ENCODE measurements at places on chromosomes 11 and 22.
A peak's percentile ranks its signal among the peaks of the same experiment; 100 is the strongest.

DNA sequence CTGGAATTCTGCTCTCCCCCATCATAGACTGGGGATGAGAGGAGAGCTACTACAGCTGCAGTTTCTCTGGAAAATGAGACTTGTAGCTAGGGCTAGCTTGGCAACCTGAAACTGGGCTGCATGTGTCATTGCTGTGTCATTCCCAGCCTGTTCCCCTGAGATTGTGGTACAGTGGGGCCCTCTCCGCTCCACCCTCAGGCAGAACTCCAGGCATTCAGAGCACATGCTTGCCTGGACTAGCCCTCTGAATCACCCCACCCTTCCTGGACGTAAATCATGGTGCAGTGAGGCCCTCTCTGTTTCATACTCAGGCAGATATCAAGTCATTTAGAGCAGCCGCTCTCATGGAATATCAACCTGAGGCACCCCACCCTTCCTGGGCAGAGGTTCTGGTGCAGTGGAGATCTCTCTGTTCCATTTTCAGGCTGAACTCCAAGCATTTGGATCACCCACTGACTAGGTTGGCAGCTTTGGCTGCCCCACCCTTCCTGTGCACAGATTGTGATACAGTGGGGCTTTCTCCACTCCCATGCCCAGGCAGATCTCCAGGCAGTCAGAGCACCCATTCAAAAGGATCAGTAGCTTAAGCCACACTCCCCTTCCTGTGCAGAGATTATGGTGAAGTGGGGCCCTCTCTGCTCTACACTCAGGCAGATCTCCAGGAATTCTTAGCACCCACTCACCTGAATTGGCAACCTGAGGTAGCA, 274.4 kb downstream of the C11orf87 start:
- DNase-seq: no peak

DNA sequence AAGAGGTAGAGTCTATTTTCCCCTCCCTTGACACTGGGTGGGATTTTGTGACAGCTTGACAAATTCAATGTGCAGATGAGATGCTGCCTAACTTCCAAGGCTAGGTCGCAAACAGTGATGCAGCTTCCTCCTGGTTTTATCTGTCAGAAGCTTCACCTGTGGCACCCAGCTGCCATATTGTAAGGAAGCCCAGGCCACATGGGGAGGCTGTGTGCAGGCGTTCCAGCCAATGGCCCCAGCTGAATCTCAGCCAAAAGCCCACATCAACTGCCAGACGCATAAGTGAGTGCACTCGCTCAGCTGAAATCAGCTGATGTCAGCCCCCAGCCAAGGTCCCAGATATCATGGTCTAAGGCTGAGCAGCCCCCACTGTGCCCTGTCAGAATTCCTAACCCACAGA, 24.8 kb upstream of the LINC01488 start:
- DNase-seq: no peak

- no peak for DNase-seq
Observed at GRCh38 chr11:29022676-29023075, 914.5 kb downstream of the METTL15 start.

DNA sequence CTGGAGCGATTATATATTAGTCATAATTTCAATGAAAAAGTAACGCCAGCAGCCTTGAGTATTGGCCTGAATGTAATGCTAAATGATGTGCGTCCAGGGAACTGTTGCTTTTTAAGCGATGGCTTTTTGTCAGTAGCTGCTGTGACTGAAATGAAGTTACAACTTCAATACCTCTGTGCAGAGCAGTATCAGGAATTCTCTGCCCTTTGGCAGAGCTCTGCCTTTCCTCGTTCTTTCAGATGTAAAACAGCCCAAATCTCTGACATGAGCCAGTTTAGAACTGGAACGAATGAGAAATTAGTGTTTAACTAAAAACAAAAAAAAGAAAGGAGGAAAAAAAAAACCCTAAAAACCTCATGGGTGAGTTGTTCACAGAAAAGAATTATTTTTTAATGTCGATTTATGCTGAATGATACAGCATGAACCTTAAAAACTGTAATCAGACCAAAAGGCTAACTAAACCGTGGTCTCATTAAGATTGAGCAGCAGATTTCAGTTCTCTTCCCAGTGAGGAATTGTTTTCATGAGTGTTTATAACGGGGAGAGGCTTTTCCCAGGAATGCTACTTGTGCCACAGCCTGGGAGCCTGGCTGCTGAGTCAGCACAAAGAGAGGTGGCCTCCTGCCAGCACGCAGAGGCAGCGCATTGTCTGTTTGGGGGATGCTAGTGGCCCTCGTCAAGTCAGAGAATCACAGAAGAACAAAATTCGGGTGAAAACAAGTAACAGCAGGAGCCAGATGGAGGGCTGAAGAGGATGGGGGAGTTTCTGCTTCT, 146.2 kb upstream of the RASSF10 start:
- DNase-seq: no peak

DNA sequence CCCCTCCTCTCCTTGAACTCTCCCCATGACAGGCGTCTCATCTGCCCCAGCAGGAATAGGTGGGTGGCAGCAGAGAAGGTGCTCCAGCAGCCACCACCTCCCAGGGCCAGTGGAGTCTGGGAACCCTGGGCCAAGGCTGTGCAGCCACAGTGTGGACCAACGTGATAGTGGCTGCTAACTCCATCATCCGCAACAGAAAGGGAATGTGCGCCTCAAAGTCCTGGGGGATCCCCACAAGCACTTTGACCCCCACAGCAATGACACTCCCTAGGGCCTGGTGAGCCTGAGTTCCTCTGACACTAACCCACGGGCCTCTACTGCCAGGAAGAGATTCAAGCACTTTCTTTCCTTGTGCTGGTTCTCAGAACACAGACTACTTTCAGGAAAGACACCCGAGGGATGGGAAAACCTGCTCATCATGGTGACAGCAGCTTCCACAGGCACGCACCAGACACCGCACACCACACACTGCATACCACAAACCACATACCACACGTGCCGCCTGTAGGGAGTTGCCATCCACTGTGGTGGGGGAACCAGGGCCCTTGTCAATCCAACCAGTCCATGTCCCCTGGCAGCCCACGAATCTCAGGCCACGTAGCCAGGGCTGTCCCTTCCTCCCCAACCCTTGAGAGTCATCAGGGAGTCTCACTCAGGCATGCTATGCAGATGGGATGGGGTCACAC, 3.4 kb upstream of the SLC25A1 start:
- DNase-seq: no peak

GRCh38 chr11:14971865-14972580, at the start of gene CALCA:
CALCA (minus strand) TSS chr11:14972351; CDS start chr11:14971192, 1,159 bp downstream.
- no peak for DNase-seq

GRCh38 chr22:23144932-23145877, at the start of gene RAB36:
RAB36 (plus strand) TSS chr22:23145477; CDS start chr22:23146617, 1,140 bp downstream.
- DNase-seq: peak; percentile 93

- DNase-seq: no peak
Observed at GRCh38 chr22:26985931-26986782, 328.8 kb downstream of the MIAT start.

Measured in effector memory CD4-positive, alpha-beta T cell (primary cell).